ENCODE measurements at places on chromosomes 11 and 22.

- no peak for DNase-seq
These were observed 368.5 kb downstream of the NELL1 start for GRCh38 chr11:21037850-21038249.

DNA sequence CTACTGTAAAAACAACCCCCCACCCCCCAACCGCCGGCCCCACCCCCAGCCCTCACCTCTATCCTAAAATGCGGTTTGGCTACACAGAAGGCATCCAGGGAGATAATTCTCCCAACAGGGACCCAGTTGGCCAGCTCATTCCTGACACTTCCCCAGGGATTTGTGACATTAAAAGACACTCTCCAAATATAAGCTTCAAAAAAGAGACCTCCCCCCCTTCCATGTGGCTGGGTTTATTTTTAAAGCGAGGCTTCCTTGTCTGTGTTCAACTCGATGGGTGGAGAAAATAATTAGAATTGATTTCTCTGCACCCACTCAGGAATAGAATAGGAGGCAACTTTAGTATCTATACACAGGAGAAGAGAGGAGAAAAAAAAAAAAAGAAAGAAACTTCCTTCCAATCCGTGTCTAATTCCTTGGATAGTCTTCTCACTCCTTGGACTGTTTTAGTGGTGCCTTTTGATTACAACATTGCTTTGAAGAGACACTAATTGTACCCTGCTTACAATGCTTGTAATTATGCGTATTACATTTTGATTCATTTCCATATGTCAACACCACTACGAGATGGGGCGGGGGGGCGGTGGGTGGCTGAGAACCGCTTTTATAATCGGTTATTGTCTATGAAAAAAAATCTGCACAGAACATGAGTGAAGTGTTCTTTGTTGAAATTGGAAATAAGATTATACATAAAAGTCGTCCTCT is 500.4 kb downstream of the MIAT start:
- no peak for DNase-seq

DNA sequence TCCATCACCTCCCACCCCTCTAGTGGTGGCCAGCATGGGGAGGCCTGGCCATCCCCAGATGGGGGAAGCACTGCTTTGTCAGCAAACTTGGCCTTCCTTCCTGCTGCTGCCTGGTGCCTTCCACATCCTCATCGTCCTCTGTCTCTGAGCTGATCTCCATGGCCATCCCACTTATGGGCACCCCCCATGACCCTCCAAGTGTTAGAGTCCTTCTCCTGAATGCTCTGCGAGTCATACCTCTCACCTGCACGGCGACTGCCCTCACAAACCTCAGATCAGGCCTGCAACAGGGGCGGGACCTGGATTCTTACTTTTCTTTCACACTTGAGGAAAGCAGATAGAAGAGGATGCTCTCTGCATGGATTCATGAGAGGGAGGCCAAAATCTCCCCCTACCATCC is 24.0 kb downstream of the POU2AF1 start:
- DNase-seq: no peak

DNA sequence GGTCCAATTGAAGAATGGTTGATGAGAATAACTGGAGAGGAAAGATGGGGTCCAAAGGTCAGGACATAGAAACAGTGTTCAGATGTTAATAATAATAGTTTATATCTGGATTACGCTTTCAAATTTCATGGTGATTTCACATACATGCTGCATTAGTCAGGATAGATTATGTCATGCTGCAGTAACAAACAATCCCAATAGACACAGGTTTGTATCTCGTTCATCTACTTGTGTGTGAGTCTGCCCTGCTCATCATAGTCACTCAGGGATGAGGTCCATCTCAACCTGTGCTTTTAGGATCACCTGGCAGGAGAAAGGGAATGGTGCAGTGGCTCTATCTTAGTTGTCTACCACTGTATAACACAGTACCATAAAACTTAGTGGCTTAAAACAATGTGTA is 48.0 kb upstream of the PLET1 start:
- DNase-seq: no peak

GRCh38 chr22:42719656-42720262 is 911 bp downstream of the A4GALT start:
- DNase-seq: no peak

DNA sequence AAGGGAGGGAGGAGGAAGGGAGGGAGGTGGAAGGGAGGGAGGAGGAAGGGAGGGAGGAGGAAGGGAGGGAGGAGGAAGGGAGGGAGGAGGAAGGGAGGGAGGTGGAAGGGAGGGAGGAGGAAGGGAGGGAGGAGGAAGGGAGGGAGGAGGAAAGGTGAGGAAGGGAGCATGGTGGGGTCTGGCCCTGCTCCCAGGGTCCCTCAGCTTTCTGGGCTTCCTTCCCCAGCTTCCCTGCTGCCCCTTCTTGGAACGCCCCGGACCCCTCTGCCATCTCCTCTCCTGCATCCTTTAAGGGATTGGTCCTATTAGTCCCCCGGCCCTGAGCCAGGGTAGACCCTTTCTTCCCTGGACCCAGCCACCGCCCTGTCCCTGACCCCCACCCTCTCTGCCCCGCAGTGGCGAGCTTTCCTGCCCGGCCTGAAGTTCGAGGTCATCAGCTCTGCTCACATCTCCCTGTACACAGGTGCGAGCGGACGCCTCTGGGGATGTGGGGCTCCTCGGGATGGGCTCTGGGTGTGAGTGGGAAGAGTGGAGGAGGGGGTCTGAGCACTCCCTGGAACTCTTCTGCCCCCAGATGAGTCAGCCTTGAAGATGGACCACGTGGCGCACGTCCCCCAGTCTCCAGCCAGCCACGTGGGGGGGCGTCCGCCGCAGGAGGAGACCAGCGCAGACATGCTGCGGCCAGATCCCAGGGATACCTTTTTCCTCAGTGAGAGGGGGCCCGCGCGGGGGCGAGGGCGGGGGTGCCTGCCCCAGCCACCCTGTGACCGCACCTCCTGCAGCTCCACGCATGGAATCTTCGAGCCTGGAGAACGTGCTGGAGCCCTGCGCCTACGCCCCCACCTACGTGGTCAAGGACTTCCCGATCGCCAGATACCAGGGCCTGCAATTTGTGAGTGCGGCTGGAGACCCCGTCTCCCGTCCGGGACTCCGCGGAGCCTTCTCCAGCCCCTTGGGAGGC is 6.0 kb downstream of the B4GALNT4 start:
- DNase-seq: no peak

DNA sequence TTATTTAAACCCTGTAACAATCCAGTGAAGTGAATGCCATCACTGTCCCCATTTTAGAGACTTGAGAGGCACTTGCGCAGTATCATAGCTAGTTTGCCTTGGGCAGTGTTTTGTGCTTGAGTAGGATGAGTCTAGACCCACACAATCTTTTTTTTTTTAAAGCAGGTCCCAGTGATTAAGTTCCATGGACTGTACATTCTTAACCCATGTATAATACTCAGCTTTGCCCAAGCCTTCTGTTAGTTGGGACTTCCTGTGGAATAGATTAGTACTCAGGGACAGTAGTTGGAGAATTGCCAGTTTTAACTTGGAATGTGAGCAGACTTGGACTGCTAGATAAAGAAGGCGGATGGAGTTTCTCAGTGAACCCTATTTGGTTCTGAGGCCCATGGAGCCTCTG is 108.6 kb upstream of the RASSF10 start:
- DNase-seq: no peak

GRCh38 chr11:72294616-72295395 is 50.8 kb upstream of the PHOX2A start:
- DNase-seq: no peak

DNA sequence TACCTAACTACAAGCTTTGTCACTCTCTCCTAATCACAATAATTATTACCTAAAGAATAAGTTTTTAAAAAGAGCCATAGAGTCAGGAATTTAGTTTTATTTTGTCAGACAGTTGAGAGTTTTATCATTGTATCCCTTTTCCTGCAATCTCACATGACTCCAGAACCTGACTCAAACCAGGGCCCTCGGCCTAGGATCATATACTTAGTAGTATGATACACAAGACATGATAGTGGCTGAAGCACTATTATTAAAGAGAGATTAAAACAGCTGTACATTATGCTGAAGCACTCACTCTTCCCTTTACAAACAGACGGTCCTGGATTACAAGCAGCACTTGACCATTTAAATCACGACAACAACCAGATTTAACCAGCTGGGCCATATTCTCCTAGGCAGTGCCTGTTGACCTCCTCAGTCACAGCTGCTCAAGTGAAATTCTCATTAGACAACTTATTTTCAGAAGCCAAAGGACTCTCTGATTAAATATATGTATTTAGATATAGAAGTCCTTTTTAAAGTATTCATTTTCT is 44.0 kb downstream of the SOX6 start:
- DNase-seq: no peak

GRCh38 chr11:124882339-124883071 is 15.2 kb downstream of the ROBO4 start:
- DNase-seq: no peak

DNA sequence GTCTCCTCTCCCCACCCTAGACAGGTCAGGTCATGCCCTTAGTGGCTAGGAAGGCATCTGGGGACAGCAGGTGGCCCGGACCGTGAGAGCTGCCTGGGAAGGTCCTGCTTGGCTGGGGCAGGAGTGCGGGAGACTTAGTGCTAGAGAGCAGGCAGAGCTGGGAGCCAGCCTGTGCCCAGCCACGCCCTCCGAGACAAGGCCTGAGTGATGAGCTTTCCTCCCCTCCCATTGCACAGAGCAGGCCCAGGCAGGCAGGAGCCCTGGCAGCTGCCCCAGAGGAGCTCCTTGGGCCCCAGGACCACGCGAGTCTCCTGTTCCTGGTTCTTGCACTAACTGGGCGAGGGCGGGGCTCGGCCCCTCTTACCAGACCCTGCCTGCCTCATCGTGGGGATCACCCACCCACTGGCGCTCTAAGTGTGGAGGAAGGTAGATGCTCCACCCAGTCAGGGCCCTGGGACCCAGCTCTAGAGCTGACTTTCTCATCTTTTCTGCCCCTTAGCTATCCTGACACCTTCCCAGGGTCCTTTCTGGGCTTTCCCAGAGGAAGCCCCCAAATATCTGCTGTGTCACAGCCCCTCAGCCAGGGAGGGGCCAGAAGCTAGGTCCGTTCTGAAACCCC is 44.9 kb downstream of the MACROD1 start:
- DNase-seq: no peak

DNA sequence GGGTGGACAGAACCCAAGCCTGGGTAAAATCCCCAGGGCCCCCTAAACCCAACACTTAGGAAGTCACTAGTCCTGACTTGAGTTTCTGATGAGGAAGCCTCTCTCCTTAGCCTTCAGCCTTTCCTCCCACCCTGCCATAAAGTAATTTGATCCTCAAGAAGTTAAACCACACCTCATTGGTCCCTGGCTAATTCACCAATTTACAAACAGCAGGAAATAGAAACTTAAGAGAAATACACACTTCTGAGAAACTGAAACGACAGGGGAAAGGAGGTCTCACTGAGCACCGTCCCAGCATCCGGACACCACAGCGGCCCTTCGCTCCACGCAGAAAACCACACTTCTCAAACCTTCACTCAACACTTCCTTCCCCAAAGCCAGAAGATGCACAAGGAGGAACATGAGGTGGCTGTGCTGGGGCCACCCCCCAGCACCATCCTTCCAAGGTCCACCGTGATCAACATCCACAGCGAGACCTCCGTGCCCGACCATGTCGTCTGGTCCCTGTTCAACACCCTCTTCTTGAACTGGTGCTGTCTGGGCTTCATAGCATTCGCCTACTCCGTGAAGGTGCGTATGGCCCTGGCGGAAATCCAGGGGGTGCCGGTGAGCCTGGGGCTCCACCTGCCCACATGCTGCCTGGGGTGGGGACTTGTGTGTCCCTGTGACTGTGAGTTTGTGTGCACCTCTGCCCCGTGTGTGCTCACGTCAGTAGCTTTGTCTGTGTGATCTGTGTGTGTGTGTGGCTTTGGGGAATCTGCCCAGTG is at the start of gene IFITM1:
TSS of gene IFITM1 (plus strand) at position 254 of the 767 bp plus-strand sequence. CDS start at position 385, 131 bp downstream.
- DNase-seq: no peak

- DNase-seq: no peak
These were observed 163.3 kb upstream of the CCDC90B start for GRCh38 chr11:83449338-83449913.

- no peak for DNase-seq
These were observed 38.5 kb upstream of the PPARA start for GRCh38 chr22:46111645-46112306.

DNA sequence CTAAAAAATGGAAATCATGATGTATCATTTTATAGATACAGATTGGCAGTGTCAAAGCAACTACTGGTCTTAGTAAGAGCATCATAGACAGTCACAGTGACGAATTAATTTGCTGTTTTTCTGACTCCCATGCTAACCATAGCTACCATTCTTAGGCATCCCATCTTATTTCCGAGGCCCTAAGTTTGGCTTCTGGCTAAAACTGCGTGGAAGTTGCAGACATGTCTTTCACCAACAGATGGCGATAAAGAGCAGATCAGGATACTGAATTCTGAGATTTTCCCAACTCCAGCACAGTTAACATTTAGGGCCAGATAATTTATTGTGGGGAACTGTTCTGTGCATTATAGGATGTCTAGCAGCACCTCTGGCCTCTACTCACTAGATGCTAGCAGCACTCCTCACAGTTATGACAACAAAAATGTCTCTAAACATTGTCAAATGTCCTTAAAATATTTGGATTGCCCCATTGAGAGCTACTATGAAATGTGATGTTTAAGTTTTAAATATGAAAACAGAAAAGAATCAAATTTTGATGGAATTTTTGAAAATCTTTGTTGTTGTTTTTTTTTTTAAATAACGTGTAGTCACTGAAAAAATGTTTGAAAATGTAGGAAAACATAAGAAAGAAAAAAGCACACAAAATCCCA is 16.3 kb downstream of the OR2AG2 start:
- no peak for DNase-seq

- no peak for DNase-seq
These were observed 17.5 kb downstream of the OR9G1 start for GRCh38 chr11:56716379-56716854.

DNA sequence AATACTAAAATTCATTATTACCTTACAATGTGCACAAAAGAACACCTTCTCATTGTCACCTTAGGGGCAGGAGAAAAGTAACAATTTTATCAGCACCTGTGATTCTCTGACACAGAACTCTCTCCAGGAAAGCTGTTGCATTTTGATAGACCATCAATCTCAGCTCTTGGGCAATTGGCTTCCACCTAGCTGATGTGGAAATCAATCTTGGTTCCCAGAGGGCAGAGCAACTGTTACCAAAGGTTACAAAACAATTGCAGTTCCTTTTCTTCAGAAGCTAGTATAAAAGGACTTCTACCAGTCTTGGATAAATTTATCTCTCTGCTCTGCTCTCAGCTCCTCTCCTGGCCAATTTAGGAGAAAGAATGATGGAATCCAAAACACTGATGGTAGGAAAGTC is 157.8 kb upstream of the DDI1 start:
- no peak for DNase-seq
